A549 (cell line): ENCODE measurements at places on chromosomes 7 and 10.

DNA sequence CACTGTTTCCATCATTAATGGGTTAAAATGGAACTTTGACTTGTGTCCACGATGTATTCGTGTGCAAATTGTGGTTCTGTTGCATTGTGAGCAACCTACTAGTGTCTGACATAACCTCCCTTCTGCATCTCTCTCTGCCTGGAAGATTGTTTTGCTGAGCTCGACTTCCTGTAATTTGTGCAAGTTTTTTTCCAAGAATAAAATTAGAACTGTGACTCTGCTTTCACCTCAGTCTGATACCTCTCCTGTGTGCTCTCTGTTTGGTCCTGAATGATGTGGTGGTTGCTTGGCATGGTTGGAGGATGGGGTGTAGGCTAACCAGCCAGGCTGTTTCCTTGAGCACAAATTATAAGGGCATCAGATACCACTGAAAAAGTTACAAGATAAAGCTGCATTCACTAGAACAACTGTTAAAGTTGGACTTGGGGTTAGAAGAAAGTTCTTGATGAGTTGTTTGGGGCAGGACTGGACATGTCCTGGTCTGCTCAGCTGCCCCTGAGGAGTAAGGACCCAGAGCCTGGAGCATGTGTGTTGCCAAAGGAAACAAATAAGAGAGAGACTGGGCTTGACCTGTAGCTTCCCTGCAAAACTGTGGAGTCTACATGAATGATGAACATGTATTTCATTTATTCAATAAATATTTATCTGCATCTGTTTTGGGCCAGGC lies 1.9 kb upstream of the VOPP1 start:
- no peak for DNase-seq

- DNase-seq: no peak
Observed at GRCh38 chr10:70549351-70549961, 53.1 kb downstream of the PRF1 start.

DNA sequence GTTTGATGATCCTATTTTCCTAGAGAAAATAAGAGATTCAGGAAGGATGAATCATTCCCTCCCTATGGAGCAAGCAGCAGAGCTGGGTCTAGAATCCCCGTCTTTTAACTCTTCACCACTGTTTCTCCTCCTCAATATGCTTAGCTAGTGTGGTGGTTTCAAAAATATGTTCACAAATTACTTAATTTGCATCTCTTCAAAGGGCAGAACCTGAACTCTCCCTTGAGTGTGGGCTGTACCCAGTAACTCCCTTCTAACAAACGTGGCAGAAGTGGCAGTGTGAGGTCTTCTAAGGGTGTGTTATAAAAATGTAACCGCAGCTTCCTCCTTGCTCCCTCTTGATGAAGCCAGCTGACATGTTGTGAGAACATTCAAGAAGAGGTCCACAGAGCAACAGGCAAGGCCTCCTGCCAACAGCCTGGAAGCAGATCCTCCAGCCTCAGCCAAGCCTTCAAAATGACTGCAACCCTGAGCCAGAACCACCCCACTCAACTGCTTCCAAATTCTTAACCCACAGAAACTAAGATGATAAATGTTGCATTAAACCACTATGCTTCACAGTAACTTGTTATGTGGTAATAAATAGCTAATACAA lies 36.6 kb downstream of the SRPK2 start:
- DNase-seq: no peak

DNA sequence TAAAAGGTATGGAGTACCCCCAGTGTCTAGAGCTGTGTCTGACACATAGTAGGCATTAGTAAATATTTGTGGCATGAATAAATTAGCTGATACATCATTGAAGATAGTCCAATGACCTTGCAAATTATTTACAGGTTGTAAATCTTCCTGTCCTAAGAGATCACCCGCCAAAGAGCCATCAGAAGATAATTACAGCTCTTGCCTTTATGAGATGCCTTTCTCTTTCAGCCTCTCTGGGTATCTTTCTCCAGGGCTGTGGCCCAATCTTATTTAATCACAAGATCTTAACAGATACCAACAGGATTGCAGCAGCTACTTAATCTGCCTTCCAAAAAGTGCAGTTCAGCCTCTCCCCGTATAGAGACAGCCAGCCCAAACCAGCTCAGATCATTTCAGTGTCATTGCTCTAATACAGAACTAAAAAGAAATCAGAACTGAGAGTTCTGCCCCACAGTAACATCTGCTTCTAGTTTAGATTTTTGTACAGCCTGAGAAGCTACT lies 41.5 kb downstream of the MYOF start:
- DNase-seq: no peak

GRCh38 chr10:120098232-120098930 lies 205.9 kb downstream of the SEC23IP start:
- DNase-seq: no peak

GRCh38 chr7:26964156-26964808 lies 99.9 kb upstream of the SKAP2 start:
- DNase-seq: no peak

DNA sequence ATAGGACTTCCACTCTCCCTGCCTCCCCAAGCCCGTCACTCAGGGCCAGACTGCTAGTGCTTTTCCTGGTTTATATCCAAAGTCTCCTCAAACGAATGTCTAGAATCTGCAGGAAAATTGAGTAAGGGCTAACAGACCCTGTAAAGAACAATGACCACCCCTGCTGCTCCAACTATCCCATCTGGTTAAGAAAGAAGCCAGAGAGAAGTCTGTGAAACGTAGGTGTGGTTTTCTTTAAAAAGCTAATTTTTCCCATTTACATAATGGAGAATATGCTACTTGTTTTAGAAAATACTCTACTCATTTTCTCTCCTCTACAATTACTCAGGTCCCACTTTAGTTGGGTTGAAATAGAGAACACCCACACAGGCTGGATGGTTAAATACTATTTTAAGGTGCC lies 72.5 kb downstream of the FAM13C start:
- no peak for DNase-seq

DNA sequence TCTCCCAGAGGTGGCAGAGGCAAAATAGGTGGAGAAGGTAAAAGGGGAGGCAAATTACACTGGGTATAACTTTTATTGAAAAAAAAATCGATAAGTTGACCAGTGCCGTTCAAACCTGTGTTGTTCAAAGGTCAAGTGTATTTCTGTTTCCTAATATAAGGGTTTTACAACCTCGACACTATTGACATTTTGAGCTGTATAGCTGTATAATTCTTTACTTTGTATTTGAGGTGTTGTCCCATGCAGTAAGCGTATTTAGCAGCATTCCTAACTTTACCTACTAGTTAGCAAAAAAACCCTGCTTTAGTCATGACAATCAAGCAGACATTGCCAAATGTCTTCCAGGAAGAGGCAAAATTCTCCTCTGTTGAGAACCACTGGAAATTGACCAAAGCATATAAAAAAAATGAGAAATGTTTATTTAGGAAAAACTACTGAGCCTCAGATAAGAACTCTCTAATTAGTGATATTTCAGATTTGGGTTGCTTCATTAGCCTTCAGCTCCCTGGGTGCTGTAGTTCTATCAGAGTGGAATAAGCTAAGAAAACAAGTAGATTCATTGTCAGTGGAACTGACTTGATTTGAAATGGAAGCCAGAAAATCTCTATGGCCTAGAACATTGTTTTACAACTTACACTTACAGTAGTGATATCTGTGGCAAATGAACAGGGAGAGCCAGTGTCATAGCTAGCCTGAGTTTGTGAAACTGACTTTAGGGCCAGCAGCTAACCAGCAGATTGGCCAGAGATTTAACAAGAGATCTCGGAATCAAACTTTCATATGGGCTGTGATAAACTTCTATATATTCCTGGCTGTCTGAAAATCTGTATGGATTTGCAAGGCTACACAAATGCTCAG lies 331.6 kb downstream of the DGKB start:
- DNase-seq: no peak
